ENCODE measurements at places on chromosomes 3 and 15.

GRCh38 chr3:122619040-122619439 is 41.6 kb downstream of the PARP15 start:
- DNase-seq: no peak

- DNase-seq: no peak
These were observed 4.4 kb downstream of the GXYLT2 start for GRCh38 chr3:72892081-72892775.

- no peak for DNase-seq
These were observed 260.4 kb upstream of the SLCO3A1 start for GRCh38 chr15:91593067-91593466.

DNA sequence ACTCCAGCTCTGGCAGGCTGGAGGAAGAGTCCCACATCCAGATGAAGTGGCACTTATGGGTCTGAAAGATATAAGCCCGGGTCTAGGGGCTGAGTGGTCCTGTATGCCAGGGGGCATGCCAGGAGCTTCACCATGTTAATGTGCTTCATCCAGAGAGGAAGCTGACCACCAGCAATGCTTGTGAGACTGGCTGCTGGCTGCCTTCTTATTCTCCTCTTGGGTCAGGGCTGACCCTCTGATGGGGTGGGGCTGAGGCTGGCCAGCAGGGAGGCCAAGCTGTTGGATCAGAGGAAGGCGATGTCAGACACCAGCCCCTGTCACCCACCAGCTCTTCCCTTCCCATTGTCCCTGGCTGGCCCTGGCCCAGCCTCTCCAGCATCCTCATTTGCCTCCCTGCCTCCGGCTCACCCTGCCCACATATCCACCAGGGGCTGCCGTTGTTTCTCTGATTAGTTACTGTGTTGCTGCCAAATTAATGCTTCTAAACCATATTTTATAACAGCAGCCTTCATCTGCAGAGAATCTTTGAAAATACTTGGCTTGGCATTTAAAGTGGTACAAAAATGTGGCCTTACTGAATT is 20.4 kb upstream of the PSTPIP1 start:
- DNase-seq: no peak

DNA sequence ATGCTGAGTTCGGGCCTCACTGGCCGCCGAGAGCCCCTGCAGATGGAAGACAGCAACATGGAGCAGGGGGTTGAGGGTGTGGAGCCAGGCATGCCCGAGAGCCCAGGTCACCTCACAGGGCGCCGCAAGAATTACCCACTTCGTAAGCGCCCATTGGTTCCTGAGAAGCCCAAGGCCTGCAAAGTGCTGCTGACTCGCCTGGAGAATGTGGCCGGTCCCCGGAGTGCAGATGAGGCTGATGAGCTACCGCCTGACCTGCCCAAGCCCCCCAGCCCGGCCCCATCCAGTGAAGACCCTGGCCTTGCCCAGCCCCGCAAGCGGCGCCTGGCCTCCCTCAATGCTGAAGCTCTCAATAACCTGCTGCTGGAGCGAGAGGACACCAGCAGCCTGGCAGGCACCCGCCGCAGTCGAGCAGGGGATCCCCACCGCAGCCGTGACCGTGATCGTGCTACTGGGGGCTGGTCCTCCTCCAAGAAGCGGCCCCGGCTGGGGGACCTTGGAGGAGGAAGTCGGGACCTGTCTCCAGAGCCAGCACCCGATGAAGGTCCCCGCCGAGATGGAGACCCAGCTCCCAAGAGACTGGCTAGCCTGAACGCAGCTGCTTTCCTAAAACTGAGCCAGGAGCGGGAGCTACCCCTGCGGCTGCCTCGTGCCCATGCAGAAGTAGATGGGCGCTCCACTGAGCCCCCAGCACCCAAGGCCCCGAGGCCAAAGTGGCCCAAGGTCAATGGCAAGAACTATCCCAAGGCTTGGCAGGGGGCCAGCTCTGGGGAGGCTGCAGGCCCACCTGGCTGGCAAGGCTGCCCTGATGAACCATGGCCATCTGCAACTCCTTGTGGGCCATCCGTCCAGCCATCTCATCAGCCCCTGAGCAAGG is 12.1 kb upstream of the CHST14 start:
- no peak for DNase-seq

- no peak for DNase-seq
These were observed 127.2 kb downstream of the ARNT2 start for GRCh38 chr15:80531388-80531787.

GRCh38 chr3:43194490-43195114 is 88.7 kb upstream of the POMGNT2 start:
- DNase-seq: no peak

DNA sequence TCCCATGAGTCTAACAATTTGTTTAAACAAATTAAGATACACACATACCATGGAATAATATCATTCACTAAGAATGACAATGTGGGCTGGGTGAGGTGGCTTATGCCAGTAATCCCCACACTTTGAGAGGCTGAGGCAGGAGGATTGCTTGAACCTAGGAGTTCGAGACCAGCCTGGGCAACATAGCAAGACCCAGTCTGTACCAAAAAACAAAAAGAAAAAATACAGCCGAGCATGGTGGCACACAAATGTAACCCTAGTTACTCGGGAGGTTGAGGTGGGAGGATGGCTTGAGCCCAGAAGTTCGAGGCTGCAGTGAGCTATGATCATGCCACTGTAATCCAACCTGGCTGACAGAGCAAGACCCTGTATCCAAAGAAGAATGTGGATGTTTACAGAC is 4.0 kb upstream of the ZNF710 start:
- no peak for DNase-seq

DNA sequence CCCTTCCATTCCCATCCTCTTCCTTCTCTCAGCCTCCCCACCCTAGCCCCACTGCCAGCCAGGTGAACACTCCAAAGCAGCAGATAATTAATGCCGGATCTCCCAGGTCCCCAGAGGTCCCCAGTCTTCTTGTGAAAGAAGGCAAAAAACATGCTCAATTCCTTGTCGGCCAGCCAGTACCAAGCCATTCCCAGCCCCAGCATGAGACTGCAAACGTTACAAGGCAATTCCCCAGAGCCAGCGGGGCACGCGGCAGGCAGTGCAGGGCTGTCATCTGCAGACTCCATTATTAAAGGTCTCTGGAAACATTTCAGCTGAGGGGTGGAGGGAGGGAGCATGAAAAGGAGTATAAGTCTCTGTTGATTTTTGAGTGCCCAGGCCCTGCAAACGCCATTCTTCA is 117.8 kb downstream of the XXYLT1 start:
- no peak for DNase-seq

GRCh38 chr3:141499965-141500364 is 13.1 kb downstream of the RASA2 start:
- no peak for DNase-seq

GRCh38 chr3:149003653-149004305 is 12.4 kb downstream of the GYG1 start:
- DNase-seq: peak; percentile 7

DNA sequence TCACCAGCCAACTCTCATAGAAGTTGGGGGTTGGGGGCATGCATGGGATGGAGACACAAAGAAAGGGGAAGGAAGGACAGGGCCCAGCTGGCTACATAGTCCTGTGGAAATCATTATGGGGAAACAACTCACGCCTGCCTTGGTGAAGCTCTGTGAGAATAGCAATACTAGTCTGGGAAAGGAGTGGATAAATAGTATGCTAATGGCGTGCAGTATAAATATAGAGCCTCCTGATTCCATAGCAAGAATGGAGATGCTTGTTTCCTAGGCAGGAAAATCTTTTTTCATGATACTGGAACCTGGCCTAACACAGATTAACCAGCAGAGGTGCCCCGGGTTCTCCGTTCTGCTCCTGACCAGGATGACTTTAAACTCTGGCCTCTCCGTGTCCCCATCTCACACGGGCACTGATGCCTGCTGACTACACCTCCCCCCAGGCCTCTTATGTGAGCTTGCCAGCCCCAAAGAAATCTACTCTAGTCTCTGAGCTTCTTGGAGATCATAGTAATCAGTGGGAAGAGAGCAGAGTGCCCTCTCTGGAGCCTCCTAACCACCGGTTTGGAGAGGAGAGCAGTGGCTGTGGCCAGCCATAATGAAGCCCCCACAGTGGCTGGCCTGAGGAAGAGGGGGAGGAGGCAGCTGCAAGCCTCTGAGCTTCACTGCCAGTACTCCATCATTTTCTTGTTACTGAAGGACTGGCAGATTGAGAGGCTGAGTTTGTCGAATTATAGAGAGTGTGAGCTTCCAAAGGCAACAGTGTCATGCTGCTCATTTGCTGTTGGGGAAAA is 355.0 kb upstream of the SEMA6D start:
- DNase-seq: no peak

GRCh38 chr3:40490916-40491315 is 14.0 kb downstream of the ZNF619 start:
- DNase-seq: no peak

DNA sequence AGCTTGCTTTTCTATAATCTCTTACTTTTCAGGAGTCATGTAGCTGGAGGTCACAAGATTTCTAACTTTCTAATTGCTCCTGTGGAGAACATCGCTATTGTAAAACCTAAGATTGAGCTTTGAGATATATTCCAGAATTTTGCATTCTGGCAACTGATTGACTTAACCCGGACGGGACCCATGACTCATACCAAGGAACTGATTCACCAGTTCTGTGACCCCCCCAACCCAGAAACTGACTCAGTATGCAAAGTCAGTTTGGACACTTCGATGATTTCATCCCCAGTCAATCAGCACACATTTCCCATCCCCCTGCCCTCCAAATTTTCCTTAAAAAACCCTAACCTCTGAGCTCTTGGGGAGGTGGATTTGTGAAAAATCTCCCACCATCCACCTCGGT is 396.5 kb upstream of the GBE1 start:
- no peak for DNase-seq

GRCh38 chr3:185995352-185995751 is 57.5 kb upstream of the TRA2B start:
- DNase-seq: no peak

DNA sequence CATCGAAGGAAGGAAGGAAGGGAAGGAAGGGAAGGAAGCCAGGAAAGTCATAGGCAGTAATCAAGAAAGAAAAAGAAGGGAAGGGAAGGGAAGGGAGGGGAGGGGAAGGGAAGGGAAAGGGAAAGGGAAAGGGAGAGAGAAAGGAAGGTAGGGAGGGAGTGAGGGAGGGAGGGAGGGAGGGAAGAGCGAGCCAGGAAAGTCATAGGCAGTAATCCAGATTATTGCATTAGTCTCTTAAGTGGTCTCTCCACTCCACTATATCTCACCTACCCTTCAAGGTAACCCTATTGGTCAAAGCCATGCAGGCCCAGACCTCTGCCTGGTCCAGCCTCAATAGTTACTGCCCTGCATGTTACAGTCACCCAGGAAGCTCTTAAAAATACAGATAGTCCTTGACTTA is 106.2 kb upstream of the RAP2B start:
- no peak for DNase-seq

GRCh38 chr15:97991972-97992541 is 31.6 kb downstream of the ARRDC4 start:
- no peak for DNase-seq

- DNase-seq: no peak
These were observed 881.3 kb upstream of the CADM2 start for GRCh38 chr3:84077479-84077878.

- DNase-seq: no peak
These were observed 647.7 kb downstream of the ZPLD1 start for GRCh38 chr3:103082501-103082900.

DNA sequence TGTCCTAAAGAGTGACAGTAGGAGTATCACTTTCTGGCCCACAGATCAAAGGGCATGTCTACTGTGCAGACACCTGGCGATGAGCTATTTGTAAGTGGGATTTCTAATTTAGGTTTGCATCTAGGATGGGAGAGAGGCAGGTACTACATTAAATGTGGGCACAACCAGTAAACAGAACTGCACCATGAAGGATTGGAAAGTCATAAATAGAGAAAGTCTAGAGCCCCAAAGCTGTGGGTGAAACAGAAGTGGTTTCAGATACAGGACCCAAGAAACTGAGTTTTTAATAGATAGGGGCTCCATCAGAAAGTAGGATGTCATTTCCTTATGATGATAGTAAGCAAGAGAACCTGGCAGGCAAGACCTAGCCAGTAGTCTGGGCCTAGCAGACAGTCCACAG is 35.2 kb upstream of the SPPL2A start:
- DNase-seq: no peak

- DNase-seq: no peak
These were observed 121.0 kb downstream of the P3H2 start for GRCh38 chr3:189999718-190000117.

- DNase-seq: no peak
These were observed 578 bp upstream of the RPL39L start for GRCh38 chr3:187139895-187140253.

DNA sequence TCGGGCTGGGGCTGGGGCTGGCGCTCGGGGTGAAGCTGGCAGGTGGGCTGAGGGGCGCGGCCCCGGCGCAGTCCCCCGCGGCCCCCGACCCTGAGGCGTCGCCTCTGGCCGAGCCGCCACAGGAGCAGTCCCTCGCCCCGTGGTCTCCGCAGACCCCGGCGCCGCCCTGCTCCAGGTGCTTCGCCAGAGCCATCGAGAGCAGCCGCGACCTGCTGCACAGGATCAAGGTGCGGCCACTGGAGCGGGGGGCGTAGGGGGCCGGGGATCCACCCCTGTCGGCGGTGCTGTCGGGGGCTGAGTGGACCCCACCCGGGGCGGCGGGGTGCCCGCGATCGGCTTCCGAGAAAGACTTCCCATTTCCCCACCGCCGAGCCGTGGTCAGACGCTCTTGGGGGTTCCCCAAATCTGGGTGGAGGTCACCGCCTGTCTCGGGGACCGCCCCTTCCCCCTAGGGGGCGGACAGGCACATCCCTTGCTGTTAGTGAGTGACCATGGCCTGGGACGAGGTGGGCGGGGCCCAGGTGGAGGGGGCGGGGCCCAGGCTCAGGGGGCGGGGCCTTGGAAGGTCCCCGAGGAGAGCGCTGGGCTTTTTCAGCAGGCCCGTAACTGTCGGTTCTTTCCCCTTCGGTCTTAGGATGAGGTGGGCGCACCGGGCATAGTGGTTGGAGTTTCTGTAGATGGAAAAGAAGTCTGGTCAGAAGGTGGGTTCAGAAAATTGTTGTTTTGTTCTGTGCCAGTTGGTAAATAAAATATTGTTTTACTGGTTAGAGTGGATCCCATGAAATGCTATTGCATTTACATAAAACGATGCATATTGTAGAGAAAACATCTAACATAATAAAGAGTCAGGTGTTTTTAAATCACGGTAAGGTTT is 578 bp downstream of the LACTB start:
- DNase-seq: peak; percentile 66

GRCh38 chr3:187005827-187006481 is 75.6 kb downstream of the ST6GAL1 start:
- DNase-seq: no peak

Measured in PC-9 (cell line).